T1000 (cell line): ENCODE measurements at places on chromosomes 1 and 21.

- no peak for DNase-seq
Measured at GRCh38 chr1:171717062-171717718, 24.7 kb downstream of the VAMP4 start.

DNA sequence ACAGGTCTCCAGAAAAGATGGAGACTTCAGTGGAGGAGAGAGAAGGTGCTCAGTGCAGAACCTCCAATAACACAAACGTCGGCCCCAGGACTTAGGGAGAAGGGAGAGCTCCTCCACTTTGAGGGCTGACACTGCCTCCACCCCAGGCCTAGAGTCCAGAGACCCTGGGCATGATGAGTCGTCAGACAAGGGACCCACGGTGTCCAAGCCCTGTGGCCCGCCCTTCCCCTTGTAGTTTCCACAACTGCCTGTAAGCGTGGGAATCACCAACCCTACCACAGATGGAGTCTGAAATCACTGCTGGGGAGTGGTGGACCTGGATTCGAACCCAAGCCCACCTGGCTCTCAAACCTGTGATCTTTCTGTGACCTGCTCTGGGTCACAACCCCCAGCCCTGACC is 281.1 kb downstream of the NPHP4 start:
- DNase-seq: no peak

GRCh38 chr1:243726806-243727502 is 123.1 kb downstream of the AKT3 start:
- no peak for DNase-seq

GRCh38 chr1:85992791-85993190 is 163.8 kb downstream of the COL24A1 start:
- DNase-seq: no peak
